ENCODE measurements at places on chromosomes 3 and 15.

DNA sequence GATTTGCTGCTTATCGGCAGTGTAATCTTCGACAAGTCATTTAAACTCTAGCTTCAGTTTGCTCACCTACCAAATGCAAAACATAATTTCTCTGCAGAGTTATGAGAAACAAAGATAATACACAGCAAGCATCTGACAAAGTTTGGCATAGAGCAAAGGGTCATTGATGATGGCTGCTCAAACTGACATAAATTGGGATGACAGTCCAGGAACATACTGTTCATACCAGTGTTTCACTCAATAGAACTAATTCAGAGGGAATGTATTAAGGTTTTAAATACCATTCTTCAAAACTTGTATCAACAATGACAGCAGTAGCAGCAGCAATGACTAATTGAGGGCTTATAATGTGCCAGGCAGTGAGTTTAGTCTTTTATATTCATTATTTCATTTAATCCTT, 137.6 kb downstream of the SPATA16 start:
- no peak for DNase-seq

DNA sequence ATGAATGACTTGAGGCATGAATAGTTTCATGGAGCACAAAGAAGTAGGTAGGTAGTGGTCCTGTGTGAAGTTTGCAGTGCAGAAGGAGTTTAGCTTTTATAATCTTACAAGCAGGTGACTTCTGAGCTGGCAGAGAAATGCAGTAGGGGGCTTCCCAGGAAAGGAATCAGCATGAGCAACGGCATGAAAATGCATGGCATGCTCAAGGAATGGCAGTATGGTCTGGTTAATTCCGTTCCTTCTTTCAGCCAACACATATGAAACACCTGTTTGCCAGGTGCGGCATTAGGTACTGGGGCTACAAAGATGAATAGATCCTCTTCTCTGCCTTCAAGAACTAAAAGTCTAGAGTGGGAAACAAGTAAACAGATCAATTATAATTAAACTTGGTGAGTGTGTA, 138.0 kb upstream of the BHLHE40 start:
- DNase-seq = no peak

GRCh38 chr3:60812502-60812901, 438.8 kb downstream of the FHIT start:
- DNase-seq = peak; percentile 23

GRCh38 chr3:22862111-22862510, 341.0 kb upstream of the UBE2E2 start:
- no peak for DNase-seq

Measured in AG04449 (cell line).